ENCODE measurements at places on chromosomes 4 and X. TPM values are rescaled to one million over a fixed set of nuclear protein-coding genes. Genes with fewer than 3 reads are reported as not detected.

The MED12 gene
- 24.3 TPM for total RNA-seq

GRCh38 chrX:151695583-151696340 is 504 bp downstream of the PRRG3 start:
- no peak for DNase-seq

DNA sequence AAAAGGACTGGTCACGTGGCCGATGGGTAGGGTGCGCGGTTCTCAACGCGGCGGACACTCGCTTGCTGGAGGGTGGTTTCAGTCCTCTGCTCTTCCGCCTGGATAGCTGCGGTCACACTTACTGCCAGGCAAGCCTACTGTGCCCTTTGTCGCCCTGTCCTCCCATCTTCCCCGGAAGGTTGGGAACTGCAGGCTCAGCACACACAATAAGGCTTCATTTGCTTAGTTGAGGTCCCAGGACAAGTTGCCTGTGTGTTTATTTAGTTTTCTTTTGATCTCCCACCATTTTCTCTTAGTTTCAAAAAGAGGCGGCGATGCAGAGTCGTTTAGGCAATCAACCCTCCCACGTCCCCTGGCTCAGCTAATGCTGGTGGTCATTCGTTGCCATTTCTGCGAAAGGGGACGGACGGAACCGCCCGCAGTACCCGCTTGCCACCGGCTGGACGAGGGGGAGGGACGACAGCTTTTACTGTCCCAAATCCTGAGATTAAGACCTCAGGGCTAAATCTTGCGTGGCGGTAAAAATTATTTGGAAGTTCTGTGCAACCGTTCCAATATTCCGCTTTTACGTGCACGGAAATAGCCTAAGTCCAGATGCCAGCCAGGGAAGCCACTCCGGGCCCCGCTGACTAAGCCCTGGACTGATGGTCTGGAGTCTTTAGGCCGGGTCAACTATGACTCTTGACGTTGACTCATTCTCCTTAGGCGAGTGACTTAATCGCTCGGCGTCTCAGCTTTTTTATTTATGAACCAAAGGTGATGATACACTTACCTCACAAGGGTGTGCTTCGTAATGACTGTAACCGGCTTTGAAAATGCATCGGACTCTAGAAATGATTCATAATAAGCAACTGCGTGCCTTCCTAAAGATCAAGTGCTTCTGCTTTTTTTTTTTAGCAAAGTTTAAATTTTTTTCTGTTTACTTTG is 671 bp upstream of the EIF4E start:
- DNase-seq: peak; percentile 91

The QDPR gene
- 16.4 TPM for total RNA-seq

GRCh38 chr4:38667085-38667893 is 3.3 kb downstream of the KLF3 start:
- peak; percentile 99 for DNase-seq

GRCh38 chr4:186472948-186473347 is 82.4 kb downstream of the MTNR1A start:
- DNase-seq: peak; percentile 52

The SPANXB1 gene
- total RNA-seq: not detected

The PRDM8 gene
- 7.8 TPM for total RNA-seq

DNA sequence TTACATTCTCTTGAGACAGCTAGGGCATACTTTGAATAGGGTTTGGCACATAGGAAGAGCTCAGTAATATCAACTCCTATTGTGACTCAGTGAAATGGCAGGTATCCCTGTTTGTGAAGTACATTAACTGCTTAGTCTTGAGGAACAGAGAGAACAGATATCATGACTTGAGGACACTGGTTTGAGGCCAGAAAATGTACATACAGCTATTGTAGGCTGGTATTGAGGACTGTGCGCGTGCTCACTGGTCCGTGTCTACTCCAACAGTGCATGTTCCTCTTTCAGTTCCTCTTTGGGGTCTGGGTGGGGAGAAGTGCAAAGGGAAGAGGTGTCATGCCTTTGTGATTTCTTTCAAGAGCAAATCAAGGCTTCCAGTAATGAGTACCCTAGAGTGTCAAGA is 34.6 kb upstream of the TBC1D9 start:
- peak; percentile 13 for DNase-seq

- DNase-seq: no peak
Measured at GRCh38 chr4:132387060-132387459, 762.0 kb upstream of the PCDH10 start.

- peak; percentile 83 for DNase-seq
Measured at GRCh38 chrX:65668377-65669310, 1.2 kb downstream of the MSN start.

The POU3F4 gene
- total RNA-seq: not detected

GRCh38 chr4:126395664-126396063 is 1080.9 kb downstream of the FAT4 start:
- peak; percentile 4 for DNase-seq

DNA sequence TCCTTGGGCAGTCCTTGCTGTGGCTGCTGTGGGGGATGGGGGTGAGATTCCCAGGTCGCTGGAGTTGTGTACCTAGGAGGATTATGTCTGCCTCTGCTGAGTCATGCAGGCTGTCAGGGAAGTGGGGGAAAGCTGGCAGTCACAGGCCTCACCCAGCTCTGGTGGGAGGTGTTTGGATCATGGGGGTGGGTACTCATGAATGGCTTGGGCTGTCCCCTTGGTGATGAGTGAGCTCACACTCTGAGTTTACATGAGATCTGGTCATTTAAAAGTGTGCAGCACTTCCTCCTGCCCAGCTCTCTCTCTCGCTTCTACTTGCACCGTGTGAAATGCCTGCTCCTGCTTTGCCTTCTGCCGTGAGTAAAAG is 24.6 kb upstream of the PDLIM3 start:
- DNase-seq: peak; percentile 27

DNA sequence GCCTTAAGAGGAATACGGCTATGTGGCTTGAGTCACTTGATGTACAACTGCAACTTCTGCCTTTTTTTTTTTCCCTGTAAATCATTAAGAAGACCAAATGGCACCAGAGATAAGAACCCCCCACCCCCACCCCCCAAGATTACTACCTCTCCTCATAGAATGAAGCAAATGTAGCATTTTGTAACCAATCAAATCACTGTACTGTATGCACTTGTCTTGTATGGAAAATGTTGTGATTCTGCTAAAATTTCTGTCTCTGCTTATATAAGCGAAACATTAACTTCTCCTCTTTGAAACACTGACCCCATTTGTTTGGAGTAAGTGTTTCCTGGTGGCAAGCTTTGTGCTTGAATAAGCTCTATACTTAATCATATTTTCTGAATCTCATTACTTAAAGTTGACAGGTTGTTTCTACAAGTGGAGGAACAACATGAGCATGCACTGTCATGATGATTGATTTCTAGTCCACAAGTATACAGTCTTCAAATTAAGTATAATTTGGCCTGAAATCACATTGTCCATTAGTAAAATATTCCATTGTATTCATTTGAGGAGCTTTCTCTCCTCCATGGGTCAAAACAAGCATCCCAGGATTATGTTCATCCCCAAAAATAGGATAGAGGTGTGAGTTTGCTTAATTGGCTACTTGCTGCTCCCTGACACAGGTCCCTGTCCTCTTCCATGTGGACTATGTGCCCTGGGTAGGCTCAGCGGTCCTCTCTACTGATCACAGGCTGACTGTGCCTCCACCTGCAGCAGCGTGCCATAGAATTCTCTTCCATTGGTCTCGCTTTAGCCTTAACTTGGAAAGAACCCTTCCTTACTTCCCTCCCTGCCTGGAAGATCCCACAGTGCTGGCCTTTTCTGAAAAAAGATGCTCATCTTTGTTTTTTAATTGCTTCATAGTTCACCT is 104.0 kb upstream of the BMP2K start:
- DNase-seq: no peak

The VEGFD gene
- 1.6 TPM for total RNA-seq

- no peak for DNase-seq
Measured at GRCh38 chr4:63919636-63920365, 489.4 kb downstream of the TECRL start.

DNA sequence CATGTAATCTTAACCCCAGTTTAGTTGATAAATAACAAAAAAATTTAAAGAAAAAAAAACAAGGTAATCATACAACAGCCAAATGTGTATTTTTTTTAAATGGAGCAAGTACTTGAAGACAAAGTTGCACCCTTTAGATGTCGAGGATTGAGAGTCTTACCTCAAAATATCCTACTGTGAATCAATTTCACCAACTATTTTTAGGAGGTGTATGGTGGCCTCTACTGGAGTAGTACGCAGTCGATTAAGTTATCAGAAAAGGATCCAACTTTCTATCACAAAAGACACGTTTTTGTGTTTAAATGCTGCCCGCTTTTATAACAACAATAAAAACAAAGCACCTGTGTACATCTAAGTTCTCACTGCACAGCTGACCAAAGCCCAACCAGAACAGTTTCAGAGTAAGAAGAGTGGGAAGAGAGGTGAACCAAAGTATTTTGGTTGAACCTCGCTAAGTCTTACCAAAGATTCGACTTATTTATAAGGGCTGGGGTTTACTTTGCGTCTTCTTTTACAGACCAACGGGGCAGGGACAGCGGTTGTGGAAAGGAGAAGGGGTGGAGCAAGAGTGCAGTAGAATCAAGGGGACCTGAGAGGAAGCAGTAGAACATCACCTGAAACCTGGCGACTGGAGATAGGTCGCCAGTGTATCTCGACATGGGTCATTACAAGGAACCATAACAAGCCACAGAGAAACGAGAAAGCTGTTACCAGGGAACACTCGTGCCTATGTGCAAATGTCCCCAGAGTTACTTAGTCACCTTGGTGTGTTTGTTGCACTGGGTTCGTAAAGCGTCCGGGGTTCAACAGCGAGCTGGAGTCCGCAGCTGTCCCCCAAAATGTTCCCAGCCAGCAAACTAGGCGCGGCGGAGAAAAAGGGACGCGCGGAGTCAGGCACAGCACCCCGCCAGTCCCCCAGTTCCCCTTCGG is 1.1 kb downstream of the RPS6KA6 start:
- DNase-seq: no peak

The ARL13A gene
- not detected for total RNA-seq

DNA sequence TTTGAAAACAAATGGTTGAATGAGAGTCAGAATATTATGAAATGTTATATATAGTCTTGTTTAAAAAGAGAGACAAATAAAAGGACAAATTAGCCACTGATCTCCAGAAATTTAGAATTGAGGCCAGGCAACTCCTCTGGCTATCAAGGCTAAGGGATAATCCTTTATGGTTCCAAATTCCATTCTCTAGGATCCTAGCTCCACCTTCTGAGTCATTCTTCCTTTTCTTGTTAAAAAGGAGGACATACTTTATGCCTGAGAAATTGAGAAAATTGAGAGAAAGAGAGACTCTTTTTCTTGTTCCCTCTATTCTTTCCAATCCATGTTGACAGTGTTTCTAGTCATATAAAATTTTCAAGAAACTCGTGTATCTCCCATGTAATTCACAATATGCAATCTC is 1299.5 kb downstream of the FSTL5 start:
- no peak for DNase-seq

GRCh38 chr4:122776916-122777315 is 44.4 kb downstream of the BBS12 start:
- peak; percentile 55 for DNase-seq

- DNase-seq: peak; percentile 18
Measured at GRCh38 chr4:157043131-157043530, 32.8 kb upstream of the GLRB start.

The LNX1 gene
- 1.6 TPM for total RNA-seq

- DNase-seq: no peak
Measured at GRCh38 chr4:26803211-26803861, 57.3 kb upstream of the STIM2 start.

DNA sequence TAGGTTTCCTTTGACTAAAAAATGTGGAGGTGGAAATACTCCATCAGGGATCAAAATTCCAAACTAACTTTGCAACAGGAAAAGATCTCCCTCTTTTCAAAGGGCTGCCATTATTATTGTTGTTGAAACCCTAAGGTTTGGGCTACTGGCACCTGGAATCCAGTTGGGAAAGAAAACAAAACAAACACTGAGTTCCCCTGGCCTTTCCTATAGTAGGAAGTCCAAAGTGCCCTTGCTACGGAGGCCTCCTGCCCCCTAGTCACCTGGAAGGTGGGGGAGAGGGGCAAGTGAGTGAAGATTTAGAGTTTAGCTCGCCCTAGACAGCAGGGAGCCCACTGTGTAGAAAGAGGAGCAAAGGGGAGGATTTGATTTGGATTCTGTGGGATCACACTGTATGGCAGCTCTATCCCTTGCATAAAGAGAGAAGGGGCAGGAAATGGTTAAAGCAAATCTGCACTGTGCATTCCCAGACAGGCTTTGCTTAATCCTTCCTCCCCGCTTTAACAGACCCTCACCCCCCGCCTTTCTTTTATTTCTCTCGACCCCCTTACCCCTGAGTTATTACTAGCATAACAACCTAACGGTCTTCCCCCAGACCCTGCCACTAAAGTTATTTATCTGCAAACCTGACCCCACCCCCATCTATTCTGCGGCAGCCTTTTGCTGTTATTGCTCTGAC is 627 bp upstream of the FAT4 start:
- no peak for DNase-seq

The COL25A1 gene
- total RNA-seq: 0.27 TPM

DNA sequence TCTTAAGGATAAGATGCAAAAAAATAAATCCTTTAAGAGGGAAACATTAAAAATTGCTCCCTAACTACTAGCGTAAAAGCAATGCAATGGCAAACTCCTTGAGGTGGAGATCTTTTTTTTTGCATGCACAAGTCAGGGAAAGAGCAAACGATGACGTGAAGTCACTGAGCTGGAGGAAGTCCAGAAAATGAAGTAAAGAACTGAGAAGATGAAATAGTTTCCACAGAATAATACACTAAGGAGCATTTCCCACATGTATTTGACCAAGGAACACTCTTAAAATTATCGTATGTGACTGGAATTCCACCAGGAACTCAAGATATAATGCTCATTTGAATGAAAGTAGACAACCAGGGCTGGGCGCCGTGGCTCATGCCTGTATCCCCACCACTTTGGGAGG is 21.0 kb upstream of the DOCK11 start:
- DNase-seq: peak; percentile 43

- no peak for DNase-seq
Measured at GRCh38 chr4:68346461-68346860, 3.4 kb downstream of the YTHDC1 start.

DNA sequence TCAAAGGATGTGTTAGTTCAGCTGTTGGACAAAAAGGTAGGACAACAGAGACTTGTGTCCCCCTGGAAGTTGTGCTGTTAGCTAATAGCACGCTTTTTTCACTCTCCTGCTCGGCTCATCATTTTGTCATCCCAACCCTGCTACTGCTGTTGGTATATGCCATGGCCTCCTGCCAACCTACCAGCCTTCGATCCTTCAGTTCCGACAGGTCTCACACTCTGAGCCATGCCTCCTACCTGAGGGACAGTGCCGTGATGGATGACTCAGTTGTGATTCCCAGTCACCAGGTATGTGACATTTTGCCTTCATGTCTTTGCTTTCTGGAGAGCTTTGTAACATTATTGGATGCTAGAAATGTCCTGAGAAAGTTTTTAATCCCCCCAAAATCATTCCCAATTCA is 268.1 kb downstream of the ANK2 start:
- no peak for DNase-seq

The NDP gene
- total RNA-seq: 0.41 TPM

DNA sequence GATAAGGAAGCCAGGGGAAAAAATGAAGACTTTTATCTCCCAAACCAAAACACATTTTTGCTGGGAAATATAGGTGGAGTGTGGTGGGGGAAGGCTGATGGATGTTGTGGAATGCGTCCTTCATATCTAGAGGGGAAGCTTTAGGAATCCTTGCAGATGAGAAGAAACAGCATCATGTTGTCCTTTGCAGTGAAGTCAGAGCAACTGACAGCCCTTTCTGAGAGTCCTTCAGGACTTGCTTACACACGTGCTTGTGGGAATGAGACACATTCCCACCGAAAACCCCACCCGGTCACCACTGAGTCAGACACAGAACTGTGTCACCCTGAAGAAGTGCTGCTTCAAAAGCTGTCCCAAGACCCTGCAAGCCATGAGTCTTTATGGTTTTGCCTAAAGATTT is 81.5 kb downstream of the SHROOM2 start:
- no peak for DNase-seq
